SHP77 (cell line): ENCODE measurements at places on chromosomes 3 and 15.

DNA sequence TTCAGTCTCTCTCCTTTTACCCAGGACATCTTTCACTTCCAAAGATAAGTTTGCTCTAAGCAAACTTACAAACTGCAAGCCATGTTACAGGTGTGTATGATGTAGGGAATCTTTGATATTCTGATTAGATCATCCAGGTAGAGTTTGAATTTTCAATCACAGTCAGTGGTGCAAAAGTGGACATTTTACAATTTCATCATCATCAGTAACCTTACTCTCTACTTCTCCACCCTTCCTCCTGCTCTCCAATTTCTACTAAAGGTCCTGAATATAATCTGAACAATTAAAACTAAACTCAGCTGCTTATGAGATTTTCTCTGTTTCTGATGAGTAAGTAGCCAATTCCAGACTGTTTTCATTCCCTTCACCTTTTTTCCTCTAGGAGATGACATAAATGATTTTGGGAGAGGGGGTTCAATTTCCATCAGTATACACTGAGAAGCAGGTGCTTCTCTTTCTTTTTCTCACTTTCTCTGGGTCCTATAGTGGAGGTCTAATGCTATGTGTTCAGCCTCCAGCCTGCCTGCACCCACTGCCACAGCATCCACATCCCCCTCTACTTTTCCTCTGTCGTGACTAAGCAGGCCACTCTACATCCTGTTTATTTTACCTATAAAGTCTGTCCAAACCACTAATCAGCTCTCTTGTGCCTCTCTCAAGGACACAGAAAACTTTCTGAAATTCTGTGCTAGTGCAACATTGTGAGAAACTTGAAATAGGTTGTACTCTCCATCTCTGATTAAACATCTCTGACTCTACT, 27.6 kb downstream of the SUCNR1 start:
- DNase-seq: no peak

DNA sequence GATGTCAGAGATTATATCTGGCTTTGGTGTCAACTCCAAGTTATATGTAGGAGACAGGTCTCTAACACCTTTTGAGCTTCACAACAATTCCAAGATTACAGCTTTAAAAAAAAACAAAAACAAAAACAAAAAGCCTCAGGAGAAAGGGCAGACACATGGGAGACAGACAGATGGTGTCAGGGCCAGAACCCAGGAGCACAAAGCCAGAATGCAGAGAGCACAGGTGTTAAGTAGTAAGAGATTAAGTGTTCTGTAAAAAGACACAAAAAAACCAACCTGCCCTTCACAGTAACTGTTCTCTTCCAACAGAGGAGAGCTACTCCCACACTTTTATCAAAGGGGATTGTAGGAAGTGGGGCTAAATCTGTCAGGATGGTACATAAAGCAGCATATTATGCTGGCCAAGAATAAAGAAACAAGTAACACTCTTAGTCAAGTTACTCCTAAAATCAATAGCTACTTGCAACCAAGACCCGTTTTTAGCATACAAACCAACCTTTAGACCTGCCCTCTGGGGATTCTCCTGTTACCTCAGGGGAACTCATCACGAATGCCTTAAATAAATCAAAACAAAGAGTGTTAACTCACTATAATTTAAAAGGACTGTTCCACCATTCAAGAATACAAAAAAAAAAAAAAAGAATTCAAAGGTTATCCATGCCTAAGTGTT, 5.9 kb downstream of the CPEB1 start:
- DNase-seq: no peak

DNA sequence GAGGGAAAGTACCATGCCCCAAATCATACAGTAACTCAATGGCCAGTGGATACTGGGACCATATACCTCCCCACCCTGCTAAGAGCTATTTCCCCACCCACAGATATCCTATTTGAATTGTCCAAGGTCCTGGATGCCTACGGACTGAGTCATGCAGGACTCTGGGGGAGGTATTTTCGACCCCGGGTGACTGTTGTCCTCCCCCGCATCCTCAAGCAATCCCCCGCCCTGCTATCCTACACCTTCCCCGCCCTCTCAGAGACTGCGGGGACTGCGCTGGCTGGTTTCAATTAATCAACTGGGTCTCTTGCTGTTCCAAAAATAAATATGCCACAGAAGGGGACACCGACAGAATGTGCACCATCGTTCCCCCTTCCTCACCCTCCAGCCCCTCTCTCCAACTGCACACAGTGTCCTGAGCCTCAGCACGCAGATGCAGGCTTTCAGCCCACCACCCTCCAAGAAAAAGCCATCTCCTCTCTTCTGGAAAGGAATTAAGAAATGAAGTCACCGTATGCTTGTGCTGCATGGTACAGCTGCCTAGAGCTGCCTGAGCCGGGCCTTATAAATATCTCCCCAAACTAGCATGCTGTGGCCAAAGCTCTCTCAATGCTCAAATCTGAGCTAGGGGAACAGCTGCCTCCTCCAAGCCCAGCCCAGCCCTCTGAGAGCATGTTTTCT, 8.1 kb downstream of the CAV3 start:
- no peak for DNase-seq

- no peak for DNase-seq
Measured at GRCh38 chr3:88410259-88410658, 260.5 kb downstream of the C3orf38 start.

DNA sequence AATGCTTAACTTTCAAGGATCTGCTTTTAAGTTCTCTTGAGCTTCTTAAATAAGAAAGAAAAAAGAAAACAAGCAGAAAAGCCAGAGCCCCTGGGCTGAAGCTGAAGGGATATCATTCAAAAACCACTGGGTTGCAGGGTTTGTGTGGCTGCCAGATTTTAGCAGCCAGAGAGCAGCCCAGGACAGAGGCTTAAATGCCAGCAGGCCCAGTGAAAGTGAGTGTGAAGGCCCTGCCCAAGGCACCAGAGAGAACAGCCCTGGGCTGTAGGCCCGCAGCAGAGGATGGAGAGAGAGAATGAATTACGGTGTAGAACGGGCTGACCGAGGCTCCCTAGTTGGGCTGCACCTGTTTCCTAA, 106.3 kb upstream of the BOC start:
- DNase-seq: no peak

DNA sequence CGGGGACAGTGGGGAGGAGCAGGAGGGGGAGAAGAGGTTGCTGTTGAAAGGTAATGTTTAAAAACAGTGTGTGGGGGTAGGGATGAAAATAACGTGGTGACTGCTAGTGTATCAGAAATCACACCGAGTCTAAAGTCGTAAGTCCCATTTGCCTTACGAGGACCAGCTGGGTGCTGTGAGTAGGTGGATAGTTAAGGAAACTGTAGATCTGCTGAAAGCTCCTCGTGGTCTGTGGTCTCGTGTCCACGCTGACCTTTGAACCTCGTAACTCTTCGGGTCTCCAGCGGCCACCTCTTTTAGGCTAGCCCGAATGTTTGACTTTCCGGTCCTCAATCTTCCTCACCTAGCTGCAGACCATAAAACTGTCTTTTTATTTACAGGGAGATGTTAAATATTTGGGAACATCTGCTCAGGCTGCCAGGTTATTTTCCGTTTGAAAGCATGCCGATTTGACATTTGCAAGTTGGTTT, 29.3 kb upstream of the ST3GAL6 start:
- DNase-seq: peak; percentile 8
